NCI-H82 (cell line): ENCODE measurements at places on chromosomes 2 and 18.
A peak's percentile ranks its signal among the peaks of the same experiment; 100 is the strongest.

- no peak for DNase-seq
Observed at GRCh38 chr2:121148481-121148880, 136.5 kb downstream of the TFCP2L1 start.

GRCh38 chr18:67035026-67035425 is 431.1 kb upstream of the CDH19 start:
- peak; percentile 37 for DNase-seq

- DNase-seq = no peak
Observed at GRCh38 chr2:11410101-11410500, 55.9 kb downstream of the E2F6 start.

DNA sequence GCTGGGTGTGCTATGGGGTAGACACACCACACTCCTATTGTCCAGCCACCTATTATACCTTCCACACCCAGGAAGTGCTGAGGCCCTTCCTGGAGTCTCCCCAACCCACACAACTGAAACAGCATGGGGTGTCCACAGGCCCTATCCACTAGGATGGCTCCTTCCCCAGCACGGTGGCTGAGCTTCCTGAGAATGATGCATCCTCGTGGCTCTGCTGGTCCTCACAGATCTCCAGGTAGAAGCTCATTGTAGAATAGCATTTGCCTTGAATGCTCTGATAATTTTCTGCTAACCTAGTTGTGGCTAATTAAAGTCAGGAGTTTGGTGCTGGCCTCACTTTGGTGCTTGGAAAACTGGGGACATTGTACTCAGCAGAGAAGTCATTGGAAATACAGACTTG is 182.6 kb downstream of the ANKRD30B start:
- no peak for DNase-seq

DNA sequence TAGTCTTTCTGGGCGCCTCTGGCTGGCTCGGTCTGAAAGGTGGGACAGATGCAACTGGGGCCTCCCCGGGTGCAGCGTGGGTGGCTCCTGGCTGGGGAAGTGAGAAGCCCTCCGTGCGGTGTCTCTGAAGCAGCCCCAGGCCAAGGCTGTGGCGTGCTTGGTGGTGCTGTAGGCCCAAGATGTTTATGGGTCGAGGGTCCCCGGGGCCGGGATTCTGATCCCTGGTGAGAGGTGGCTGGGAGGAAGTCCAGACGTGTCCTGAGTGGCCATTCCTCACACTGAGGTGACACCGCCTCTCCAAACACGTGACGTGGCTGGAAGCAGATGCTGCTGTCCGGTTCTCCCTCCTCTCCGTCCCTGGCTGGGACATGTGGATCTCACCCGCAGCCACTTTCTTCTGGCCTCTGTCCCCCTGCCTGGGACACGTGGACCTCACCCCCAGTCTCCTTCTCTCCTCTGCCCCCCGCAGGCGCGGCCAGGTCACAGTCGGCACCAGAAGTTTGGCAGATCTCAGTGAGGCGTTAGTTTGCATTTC is 12.6 kb downstream of the RTP5 start:
- peak; percentile 82 for DNase-seq
